ENCODE measurements at places on chromosomes 7 and 10.

GRCh38 chr10:83917537-83918506 is 221.5 kb upstream of the GHITM start:
- no peak for DNase-seq

GRCh38 chr7:22117222-22117621 is 171.5 kb upstream of the CDCA7L start:
- no peak for DNase-seq

DNA sequence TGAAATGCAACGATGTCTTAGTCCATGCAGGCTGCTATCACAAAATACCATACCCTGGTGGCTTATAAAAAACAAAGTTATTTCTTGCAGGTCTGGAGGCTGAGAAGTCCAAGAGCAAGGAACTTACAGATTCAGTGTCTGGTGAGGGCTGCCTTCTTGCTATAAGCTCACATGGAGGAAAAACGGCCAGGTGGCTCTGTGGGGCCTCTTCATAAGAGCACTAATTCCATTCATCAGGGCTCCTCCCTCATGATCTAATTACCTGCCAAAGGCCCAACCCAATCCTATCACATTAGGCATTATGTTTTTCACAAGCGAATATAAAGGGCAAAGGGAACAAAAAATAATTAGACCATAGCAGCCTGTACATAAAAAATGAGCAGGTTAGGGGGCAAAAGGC is 35.4 kb downstream of the PAPSS2 start:
- DNase-seq, result no peak

GRCh38 chr10:43796781-43797180 is 148.1 kb upstream of the ZNF32 start:
- DNase-seq, result peak; percentile 31

- DNase-seq, result no peak
These were observed 41.7 kb downstream of the CACUL1 start for GRCh38 chr10:118712930-118713634.

DNA sequence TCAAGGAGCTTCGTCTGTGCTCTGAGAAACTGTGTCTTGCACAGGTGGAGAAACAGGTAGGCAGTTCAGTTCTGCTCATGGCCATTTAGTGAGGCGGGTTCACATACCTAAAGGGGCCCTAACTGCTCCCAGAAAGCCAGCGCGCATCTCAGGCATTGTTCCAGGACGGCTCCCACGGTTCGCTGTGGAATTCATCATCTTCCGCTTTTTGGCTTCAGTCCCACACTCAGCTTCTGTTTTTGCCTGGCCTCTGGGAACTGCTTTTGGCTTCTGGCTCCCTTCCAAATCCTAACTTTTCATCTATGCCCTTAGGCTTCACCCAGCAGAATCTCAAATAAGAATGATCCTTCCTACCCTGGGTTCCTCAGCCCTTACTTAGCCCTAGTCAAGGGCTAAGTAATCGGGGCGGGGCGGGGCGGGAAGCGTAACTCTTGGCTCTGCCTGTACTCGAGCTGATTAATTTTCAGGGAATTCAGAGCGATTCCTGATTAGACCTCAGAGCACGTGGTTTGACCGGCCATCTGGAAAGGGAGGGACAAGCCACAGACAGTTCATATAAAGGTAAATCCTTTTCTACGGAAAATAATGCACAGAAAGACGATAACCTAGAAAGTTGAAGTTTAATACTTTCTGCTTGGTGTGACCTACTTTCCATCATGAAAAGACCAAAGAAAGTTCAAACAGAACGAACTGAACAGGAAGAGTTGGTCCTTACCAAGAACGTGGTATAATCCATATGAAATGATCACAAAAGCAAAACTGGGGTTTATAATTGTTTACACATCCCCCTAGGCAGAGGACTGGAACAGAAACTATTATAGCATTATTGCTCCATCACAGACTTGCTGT is 105.7 kb downstream of the ST8SIA6 start:
- peak; percentile 84 for DNase-seq

DNA sequence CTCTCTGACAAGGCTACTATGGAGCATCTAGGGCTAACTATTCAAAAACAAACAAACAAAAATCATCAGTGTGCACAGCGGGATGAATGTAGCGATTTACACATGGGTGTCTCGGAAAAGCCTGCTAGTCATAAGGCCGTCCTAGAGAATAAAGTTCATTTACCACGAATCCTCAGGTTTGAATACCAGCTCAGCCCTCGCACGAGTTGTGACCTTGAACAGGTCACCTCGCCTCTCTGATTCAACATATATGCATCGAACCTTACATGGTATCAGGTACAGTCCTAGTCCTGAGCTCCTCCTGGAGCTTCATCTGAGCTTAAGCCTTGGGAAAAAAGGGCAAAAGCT is 572 bp downstream of the ATP5MF start:
- no peak for DNase-seq

GRCh38 chr7:27775782-27776181 is 35.8 kb downstream of the TAX1BP1 start:
- DNase-seq, result no peak

- peak; percentile 17 for DNase-seq
These were observed 18.8 kb downstream of the KLF6 start for GRCh38 chr10:3766046-3766756.

DNA sequence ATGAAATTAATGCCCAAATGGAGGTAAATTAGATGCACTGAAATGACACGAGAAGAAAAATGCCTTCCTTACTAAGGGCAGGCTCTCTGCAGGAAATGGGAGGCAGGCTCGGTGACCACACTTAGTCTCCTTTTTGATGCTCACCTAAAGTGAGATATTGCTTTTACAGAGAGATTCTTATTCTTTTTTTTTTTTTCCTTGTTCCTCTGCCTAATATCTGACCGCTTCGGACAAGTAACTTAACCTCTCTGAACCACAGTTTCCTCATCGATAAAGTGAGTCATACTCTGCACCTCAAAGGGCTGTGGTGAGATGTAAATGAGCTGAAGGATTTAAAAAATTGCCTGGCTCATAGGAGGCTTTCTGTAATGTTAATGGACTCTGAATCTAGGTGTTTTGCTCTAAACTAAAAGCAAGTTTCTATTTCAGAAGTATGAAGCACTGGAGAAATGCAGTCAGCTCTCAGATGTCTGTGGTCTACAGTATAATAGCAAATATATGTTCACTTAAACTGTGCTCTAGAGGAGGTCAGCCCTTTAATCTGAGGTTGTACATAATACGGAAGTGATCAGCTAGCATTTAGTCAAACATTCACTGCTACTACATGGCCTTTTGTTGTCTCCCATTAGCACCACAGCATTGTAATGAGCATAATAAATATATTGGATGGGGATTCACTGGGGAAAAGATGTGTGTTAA is 23.2 kb downstream of the NKX2-3 start:
- DNase-seq, result no peak

DNA sequence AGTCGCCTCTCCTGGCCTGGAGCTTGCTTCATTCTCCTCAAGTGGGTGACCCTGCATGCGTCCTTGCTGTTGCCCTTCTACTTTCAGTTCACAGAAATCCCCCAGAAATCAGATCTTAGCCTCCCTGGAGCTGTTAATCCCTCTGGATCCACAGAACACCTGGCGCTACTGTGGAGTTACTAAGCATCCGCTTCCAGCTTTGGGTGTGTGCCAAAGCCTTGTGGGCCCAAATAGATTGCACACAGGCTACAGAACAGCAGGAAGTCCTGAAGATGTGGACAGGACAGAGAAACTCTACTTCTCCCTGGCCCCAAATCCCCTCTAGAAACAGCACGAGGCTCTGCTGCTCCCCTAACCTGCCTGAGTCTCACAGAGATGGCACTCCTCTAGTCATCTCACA is 36.6 kb upstream of the PDLIM1 start:
- DNase-seq, result peak; percentile 76

GRCh38 chr7:17094963-17095574 is 203.4 kb upstream of the AHR start:
- DNase-seq, result peak; percentile 66

All from fibroblast of skin of right quadriceps (primary cell).